ENCODE measurements at places on chromosomes 11 and 22.
A peak's percentile ranks its signal among the peaks of the same experiment; 100 is the strongest.

- peak; percentile 42 for DNase-seq
Measured at GRCh38 chr22:29369460-29369859, 18.9 kb downstream of the AP1B1 start.

DNA sequence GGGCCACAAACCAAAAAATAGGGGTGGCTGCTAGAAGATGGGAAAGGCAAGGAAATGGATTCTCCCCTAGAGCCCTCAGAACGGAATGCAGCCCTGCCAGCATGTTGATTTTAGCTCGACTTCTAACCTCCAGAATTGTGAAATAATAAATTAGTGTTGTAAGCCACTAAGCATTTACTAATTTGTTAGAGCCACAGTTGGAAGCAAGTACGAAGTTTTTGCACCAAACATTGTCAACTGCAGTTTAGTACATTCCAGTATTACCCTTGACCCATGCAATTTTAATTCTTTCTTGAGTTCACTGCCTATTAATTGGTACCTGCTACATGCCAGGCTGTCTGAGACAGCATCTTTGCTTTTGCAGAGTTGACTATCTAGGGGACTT lies 32.2 kb downstream of the PARVA start:
- no peak for DNase-seq

GRCh38 chr11:14340721-14341120 lies 18.3 kb downstream of the RRAS2 start:
- no peak for DNase-seq

DNA sequence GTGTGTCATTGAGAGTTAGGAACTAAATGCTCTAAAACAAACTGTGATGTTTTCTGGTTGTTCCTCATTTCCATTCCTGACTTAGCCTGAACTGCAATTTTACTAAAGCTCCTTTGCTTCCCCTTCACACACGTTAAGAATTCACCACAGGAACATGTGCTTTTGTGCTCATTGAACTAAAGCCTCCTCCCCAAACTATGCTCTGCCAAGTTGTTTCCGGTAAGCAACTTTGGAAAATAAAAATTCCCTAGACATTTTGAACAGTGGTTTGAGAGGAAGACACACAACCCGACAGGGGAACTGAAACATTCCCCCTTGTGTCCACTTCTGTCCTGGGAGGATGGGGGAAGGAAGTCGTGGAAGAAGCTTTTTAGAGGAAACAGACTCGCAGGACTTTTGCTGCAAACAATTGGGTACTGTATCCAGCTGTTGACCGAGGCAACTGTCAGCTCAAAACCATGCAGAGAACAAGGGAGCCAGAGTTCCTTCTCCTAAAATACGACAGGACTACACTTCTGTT lies 66.9 kb downstream of the GAB2 start:
- DNase-seq, result no peak

- DNase-seq, result no peak
Measured at GRCh38 chr11:107621081-107621480, 30.1 kb downstream of the ELMOD1 start.

GRCh38 chr11:3127706-3128355 lies 37.3 kb downstream of the OSBPL5 start:
- no peak for DNase-seq

- no peak for DNase-seq
Measured at GRCh38 chr11:44964526-44965209, 14.0 kb upstream of the TP53I11 start.

Measured in HEK293T (cell line).